NCI-H1694 treated with DMSO at 0.1 percent for 48 hours (cell line): ENCODE measurements at places on chromosomes 2 and 18.

- no peak for DNase-seq
These were observed 158.5 kb downstream of the GALNT3 start for GRCh38 chr2:165635532-165635931.

DNA sequence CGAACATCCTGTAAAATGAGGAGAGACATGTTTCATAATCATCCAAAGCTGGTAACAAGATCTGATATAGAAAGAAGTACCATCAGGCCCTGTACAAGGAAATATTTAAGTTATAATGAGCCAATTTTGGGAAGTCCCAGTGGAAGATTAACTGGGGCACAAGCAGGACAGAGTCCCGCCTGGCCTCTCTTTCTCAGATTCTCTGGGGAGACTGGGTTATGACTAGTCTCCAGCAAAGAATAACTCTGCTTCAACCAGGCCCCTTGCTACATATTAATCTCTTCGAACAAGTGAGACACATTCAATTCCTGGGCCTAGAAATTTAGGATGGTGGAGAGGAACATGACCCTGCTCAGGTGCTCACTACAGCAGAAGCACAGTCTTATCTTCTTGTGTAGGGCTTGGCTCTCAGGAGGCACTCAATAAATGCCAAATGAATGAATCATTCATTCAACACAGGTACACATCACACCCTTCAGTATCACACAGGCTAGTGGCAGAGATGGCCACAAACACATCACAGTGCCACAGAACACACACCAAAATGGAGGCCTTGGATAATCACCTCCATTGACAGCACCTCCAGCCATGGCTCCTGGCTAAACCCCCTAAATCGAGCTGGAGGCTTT lies 46.4 kb upstream of the RNF152 start:
- DNase-seq = no peak

DNA sequence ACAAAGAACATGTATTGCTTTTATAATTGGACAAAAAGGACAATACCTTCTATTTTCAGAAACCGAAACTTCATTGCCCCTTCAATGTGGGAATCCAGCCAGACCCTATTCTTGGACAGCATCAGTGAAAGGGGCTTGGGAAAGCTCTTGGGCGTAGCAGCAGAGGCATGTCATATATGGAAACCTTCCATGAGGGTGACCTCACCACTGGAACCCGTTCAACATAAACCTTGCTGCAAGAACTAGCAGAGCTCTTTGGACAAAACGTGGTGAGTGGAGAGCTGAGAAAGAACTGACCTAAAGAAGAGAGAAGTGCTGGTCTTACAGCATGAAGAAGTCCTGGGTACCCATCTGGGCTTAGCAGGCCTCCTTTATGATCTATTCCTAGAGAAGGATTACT lies 22.7 kb upstream of the ACTG2 start:
- no peak for DNase-seq

- no peak for DNase-seq
These were observed 458.8 kb downstream of the PIK3C3 start for GRCh38 chr18:42413870-42414269.

GRCh38 chr2:48343571-48344440 lies 186.1 kb upstream of the STON1 start:
- DNase-seq = no peak

DNA sequence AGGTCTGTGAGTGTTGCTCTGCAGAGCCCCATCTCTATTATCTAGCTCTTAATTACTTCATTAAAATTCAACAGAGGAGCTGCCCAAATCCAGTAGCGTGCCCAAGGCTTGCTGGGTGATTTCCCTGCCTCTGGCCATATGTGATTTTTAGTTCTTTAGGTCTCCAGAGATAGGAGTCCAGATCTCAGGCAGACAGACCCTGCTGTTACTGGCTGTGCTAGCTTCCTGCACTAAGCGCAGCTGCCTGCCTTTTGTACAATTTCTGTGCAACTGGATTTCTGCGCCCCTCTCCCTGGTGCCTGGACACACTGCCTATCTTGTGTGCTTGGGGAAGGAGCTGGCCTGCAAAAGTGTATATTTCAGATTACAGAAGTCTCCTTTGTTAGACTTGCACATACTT lies 136.5 kb downstream of the TDRD15 start:
- no peak for DNase-seq

DNA sequence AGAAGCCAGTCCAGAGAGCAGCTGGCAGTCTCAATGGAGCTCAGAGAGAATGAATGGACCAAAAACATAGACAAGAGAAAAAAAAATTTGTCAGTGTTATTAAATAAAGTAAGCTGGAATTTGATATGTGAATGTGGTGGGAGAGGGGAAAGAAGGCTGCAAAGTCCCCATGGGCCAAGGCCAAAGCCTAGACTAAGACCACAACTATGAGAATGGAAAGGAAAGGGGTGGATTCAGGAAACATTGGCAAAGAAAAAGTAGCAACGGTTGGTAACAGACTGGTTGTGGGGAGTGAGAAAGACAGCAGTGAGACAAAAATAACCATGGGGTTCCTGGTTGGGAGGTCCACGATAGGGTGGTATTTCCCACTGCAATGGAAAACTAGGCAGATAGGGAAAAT lies 47.0 kb downstream of the ZEB2 start:
- no peak for DNase-seq
